ENCODE measurements at places on chromosomes 16 and 17. TPM values are rescaled to one million over a fixed set of nuclear protein-coding genes. Genes with fewer than 3 reads are reported as not detected.

GRCh38 chr17:13140750-13141149, 122.9 kb upstream of the ELAC2 start:
- no peak for DNase-seq

GRCh38 chr16:50584033-50584722, 36.0 kb downstream of the NKD1 start:
- DNase-seq = no peak

DNA sequence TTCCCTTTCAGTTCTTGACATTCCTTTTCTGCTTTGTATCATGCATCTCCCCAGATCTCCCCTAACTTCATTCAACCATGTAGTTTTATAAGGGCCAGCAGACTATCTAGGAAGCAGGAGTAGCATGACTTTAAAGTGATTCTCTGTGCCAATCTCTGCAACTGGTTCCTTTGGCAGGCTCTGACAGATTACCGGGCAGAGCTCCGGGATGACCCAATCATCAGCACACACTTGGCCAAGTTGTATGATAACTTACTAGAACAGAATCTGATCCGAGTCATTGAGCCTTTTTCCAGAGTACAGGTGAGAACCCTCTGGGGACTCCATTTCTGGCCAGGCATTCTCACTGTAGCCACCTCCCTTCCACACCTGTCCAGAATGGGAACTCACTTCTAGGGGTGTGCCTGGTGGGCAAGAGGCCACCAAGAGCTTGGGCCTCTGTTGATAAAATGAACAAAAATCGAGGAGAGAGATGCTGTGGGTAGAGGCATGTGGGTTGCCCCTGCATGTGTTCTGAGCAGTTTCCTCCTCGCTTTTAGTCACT, 7.6 kb upstream of the CDK5R1 start:
- DNase-seq = no peak

DNA sequence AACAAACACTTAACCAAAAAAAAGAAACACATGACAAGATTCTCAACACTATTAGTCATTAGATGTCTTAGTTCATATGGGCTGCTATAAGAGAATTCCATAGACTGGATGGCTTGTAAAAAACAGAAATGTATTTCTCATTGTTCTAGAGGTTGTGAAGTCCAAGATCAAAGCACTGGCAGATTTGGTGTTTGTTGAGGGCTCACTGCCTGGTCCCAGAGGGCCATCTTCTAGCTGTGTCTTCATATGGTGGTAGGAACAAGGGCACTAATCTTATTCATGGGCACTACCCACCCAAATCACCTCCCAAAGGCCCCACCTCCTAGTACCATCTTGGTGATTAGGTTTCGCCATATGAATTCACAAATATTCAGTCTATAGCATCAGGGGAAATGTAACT, 162.5 kb upstream of the SDK2 start:
- DNase-seq = no peak

DNA sequence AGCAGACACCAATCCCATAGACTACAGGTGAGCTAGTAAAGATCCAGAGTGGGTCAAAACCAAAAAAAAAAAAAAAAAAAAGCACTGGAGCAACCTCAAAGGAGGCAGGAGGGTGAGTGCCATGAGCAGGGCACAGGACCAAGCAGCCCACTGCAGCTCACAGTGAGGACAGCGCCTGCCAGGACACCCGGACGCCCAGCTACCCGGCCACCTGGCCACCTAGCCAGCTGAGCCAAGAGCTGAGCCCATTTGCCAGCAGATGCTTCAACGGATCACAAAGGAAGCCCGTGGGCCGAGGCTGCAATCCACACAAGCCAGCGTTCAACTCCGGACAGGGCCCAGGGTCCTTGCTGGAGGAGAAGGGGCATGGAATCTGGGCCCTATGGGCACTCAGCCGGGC, 15.1 kb downstream of the AXIN1 start:
- no peak for DNase-seq

DNA sequence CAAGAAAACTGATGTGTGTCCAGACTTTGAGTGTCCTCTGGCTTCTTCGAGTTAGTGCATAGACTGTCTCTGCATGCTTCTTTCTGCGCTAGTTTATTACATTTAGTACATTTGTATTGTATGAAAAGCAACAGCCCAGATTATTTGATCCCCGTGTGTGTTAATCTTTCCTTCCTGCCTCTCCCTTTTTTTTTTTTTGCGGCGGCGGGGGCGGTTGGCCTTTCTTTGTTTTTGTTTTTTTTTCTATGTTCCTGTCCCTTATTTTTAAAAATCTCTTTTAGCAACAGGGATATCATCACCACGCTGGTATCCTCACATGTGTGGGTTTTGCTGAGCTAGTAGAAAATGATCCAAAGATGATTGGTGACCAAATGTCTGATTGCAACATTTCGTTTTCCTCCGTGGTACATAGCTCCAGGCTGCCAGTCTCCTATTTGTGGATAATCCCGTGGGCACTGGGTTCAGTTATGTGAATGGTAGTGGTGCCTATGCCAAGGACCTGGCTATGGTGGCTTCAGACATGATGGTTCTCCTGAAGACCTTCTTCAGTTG, 9.4 kb downstream of the SCPEP1 start:
- DNase-seq = no peak

Gene DLX4
- total RNA-seq = 0.44 TPM

Gene IRX6
- total RNA-seq = not detected

Gene MSLN
- total RNA-seq = not detected

Data from CD8-positive, alpha-beta T cell (primary cell).